Kidney capillary endothelial cell (primary cell): ENCODE measurements at places on chromosomes 4 and X.

GRCh38 chrX:10630320-10630719 lies 9.9 kb upstream of the MID1 start:
- DNase-seq: no peak

DNA sequence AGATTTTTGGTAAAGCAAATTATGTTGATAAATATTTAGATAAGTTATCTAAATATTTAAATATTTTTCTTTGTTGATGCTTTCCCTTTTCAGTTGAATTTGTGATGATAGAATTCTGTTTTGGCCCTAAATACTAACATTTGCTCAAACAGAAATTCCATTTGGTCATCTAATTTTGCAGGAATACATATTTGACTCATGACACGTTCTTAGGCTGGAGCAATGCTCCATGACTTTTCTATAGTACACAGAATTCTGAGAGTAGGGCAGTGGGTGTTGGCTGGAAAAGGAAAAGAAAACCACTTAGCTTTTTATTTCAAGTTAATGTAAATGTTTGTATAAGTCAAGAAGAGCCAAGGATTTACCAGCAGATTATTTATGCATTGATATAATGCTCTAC lies 58.6 kb upstream of the GK2 start:
- DNase-seq: no peak

GRCh38 chrX:85111347-85111746 lies 107.7 kb downstream of the APOOL start:
- DNase-seq: peak; percentile 4

- DNase-seq: no peak
These were observed 2456.4 kb downstream of the PCDH7 start for GRCh38 chr4:33176566-33176965.

- DNase-seq: no peak
These were observed 8.8 kb downstream of the MAEA start for GRCh38 chr4:1298461-1298860.

GRCh38 chr4:19983072-19983471 lies 268.6 kb upstream of the SLIT2 start:
- DNase-seq: no peak

DNA sequence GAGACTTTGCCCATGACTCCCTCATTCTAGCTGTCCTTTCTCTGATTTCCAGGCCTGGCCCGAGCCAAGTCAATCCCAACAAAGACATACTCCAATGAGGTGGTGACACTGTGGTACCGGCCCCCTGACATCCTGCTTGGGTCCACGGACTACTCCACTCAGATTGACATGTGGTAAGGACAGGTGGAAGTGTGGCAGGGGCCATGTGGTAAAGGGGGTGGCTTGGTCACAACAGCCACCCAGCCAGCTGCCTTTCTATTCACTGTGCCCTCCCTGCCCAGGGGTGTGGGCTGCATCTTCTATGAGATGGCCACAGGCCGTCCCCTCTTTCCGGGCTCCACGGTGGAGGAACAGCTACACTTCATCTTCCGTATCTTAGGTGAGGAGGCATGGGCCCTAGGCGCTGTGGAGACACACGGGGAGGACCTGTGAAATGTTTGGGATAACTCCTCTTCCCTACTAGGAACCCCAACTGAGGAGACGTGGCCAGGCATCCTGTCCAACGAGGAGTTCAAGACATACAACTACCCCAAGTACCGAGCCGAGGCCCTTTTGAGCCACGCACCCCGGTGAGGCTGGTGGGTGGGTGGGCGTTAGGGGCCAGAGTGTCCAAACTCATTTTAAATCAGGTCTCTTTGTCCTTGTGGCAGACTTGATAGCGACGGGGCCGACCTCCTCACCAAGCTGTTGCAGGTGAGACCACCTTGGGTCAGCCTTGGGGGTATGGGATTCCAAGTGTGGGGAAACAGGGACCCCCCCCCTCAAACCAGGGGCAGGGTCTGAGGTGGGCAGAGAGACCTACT lies 6.1 kb upstream of the USP11 start:
- no peak for DNase-seq
